ENCODE measurements at places on chromosomes 3 and 15.

- no peak for DNase-seq
Observed at GRCh38 chr3:107061466-107061865, 315.8 kb upstream of the CCDC54 start.

DNA sequence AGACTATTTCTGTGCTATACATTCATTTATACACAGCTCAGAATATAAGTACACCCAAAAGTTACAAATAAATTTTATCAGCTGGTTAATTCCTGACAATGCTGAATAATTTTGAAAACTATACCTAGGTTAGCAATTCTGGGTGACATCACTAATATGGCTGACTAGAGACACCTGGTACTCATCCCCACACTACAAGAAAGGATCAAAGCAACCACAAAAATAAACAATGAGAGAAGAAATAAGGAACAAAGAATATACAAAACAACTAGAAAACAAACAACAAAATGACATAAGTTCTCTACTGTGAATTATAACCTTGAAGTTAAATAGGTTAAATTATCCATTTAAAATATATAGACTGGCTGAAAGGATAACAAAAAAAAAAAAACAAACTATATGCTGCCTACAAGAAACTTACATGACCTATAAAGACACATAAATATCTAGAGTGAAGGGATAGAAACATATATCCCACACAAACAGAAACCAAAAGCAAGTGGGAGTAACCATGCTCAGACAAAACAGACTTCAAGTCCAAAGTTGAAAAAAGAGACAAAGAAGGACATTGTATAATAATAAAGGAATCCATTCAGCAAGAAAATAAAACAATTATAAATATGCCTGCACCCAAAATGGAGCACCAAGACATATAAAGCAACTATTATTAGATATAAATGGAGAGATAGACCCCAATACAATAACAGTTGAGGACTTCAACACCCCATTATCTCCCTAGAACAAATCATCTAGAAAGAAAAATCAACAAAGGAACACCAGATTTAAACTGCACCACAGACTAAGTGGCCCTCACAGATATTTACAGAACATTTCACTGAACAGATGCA lies 57.8 kb downstream of the IMPG2 start:
- DNase-seq = no peak

DNA sequence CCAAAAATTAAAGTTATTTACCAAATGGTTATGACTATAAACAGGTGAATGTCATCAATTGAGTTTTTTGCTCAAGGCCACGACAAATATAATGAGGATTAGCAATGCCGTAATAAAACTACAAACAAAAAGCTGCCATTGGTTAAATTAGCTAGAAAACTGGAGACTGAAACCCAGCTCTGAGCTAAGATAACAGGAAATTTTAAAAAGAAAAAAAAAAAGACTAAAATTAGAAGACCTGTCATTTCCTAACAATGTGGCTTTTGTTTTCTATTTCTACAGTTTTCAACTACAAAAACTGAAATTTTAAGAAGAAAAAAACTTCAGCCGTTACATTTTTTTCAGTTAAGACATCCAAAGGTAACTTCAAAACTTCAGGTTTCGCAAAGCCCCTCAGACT lies 9.7 kb downstream of the SLC12A6 start:
- no peak for DNase-seq

- no peak for DNase-seq
Observed at GRCh38 chr3:69743975-69744906, 5.0 kb downstream of the MITF start.

DNA sequence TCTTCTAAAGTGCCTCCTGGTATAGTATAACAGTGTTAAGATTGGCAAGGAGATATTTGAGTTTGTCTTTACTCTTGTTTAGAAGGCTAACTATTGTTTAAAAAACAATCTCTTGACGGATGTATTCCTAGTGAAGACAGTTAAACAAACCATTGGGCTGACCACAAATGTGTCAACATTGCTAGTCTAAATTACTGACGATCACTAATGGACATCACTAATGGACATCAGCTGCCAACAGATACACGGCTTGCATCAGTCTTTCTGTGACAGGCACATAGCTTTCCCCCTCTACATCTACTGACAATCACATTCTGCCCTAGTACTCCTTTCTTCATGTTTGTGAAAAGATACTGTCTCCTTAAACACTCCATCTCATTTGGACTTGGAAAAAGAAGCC lies 57.1 kb upstream of the ETV5 start:
- no peak for DNase-seq

DNA sequence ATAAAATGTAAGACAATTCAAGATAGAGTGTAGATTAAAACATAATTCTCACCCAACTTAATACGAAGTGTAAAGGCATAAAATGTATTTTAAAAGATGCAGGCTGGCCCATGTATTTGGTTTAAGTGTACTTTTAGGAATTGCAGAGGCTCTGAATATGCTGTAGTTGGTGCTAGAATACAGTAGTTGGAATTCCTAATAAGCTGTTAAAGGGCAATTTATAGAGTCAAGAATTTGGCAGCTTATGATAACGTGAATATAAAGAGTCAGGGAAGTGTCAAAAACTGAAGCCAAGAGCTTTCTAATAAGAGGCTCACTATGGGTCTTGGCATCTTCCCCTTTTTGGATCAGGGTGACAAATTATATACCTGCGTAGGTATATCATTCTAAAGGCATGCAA lies 36.5 kb downstream of the ADAMTS9 start:
- no peak for DNase-seq

- no peak for DNase-seq
Observed at GRCh38 chr3:130971208-130971607, 55.4 kb downstream of the ASTE1 start.

DNA sequence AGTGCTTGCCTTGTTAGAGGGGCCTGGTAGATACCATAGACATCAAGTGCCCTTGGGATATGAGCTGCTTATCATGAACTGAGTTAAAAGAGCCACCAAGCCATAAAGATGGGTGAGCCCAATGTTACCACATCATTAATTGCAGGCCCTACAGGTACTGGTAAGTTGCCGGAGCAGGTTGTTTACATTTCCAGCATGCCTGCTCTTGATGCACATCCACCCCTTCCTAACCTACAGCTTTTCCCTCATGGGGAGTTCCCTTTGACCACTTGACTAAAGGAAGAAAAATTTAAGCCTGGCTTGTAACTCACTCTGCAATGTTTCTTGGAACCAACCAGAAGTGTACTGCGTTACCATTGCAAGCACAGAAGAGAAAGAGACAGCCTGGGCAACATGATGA lies 24.7 kb upstream of the ULK4 start:
- no peak for DNase-seq

- no peak for DNase-seq
Observed at GRCh38 chr3:42476225-42477125, 26.0 kb upstream of the VIPR1 start.

DNA sequence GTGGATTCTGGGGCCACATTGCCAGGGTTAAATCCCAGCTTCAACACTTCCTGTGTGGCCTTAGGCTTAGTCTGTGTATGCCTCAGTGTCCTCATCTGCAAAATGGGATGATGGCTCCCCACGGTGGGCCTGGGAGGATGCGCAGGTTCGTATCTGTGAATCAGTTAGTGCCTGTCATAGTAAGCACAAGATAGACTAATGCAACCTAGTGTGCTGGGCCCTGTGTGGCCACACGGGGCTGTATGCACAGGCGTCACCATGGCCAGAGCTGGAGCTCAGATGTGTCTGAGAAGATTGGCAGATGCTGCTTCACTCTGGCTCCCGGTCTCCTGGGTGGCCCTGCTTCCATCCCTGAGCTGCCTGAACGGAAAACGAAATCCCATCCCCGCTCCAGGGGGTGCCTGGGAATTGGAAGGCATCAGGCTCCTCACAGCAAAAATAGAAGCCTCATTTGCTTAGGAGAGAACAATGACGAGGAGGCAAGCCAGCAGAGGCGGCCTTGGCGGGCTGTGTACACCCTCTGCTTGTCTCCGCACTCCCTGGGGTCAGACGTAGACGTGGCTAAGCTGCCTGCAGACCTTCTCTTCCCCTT lies 103.6 kb downstream of the APBA2 start:
- peak; percentile 42 for DNase-seq

DNA sequence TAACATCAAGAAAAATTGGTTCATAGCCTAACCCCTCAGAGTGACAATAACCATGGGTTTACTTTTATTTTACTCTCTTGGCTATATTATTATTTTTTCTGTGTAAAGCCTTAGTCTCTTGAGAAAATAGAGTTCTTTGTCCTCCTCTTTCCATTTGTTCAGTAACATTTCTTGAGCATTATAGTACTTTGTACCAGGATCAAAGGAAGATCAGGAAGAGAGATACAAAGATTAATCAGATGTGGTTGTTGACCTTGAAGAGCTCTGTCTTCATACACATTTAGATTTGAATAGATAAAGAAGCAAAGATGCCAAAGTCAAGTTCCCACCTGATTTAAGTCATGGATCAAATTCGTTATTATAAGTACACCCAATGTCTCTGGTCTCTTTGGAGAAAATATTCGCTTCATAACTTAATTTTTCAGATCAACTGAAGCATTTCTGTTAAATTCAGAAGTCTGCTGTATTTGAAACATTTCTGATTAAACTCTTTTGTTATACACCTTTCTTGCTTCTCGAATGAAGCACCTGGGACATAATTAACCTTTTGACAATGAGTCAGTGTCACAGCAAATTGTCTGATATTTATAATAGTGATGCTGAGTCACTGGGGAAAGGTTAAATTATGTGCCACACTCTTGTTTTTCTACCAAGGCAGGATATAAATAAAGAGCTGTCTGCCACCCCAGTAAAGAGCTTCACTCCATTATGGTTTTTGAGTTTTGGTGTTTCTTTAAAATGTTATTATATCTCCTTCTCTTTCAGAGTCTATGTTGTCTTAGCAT lies 100.2 kb downstream of the GHSR start:
- DNase-seq = no peak

- no peak for DNase-seq
Observed at GRCh38 chr3:64260431-64260830, 35.2 kb upstream of the PRICKLE2 start.

- DNase-seq = no peak
Observed at GRCh38 chr3:123871946-123872345, 12.2 kb downstream of the MYLK start.

GRCh38 chr3:36147934-36148558 lies 232.3 kb upstream of the STAC start:
- no peak for DNase-seq

- no peak for DNase-seq
Observed at GRCh38 chr15:38085931-38086568, 151.6 kb downstream of the TMCO5A start.

DNA sequence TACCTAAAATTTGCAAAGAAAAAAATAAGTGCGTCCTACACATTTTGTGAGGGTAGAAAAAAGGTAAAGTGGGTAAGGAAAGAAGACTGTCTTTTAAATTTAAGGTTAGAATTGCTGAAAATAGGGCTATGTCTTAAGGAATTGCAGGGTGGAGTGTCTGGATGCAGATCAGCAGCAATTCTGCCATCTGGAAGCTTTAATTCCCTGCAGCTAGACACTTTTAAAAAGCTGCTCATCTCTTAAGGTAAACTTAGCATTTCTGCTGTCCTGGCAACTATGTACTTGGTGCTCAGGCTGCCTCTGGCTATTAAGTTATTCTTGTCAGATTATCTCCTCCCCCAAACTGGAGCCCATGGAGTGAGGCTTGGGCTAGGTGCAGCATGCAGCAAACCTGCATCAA lies 420.2 kb downstream of the SI start:
- DNase-seq = no peak

DNA sequence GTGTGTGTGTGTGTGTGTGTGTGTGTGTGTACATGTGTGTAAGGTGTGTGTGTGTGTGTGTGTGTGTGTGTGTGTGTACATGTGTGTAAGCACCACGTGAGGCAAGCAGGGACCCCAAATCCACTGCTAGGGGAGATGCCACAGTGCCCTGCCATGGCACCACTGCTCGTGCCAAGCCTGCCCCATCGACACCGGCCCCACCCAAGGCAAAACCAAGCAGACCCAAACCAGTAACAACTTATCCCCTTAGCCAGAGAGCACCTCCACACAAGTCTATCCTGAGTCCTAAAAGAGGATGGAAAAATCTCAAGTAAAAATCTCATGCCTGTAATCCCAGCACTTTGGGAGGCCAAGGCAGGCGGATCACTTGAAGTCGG lies 45.1 kb downstream of the BDH1 start:
- DNase-seq = no peak

- peak; percentile 91 for DNase-seq
Observed at GRCh38 chr3:44761424-44762169, at the start of the genes KIAA1143 and KIF15. Gene KIAA1143 (minus strand): TSS chr3:44761619. CDS start chr3:44761602, 17 bp downstream. Gene KIF15 (plus strand): TSS chr3:44761794. CDS start chr3:44761866, 72 bp downstream.

GRCh38 chr3:183268366-183268765 lies 15.3 kb downstream of the B3GNT5 start:
- DNase-seq = no peak

- no peak for DNase-seq
Observed at GRCh38 chr3:109784852-109785631, 447.7 kb upstream of the DPPA4 start.

DNA sequence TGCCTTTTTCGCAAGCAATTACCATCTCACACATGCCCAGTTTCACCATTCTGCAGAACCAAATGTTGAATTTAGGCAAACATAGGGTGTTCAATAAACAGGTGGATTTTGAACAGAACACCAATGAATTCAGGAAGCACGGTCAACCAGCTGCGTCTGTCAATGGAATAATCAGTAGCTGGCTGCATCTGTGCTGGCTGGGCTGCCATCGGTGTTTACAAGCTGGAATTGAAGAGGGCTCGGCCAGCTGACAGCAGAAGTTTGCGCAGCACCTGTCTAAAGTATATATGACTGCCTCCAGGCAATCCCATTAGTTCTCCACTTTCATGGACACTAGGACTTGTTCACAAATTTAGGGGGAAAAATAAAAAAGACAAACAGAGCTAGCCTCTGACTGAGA lies 996.4 kb upstream of the CFAP20DC start:
- no peak for DNase-seq

DNA sequence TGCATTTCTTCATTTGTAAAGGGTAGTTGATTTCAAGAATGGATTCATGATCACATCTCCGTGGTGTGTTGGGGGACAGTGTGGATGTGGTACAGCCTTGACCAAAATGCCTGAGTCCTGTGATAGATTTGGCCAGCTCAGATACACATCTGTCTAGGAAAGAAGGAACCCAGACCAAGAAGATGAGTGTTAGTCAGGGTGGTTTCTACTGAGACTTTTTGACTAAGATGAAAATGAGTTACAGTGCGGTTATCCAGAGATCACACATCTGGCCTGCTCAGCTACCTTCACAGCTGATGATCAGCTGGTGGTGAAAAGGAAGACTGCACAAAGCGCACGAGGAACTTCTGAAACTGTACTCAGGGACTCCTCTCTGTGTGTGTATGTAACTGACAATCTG lies 68.0 kb downstream of the FNDC3B start:
- DNase-seq = no peak

DNA sequence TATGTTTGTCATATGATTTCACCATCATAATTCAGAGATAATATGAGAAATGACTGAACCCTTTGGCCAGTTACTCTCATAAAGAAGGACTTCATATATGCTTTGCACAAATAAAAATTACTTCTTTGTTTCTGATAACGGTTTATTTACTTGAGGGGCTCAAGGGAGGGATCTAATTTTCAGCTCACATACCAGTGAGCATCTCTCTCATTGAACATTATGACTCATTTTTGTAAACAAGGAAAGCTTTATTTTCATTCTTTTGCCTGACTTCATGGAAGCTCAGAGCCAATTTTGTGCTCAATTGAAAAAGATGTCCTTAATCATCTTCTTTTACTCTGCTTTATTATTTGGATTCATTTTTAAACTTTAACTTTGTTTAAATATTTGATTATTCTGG lies 5.8 kb downstream of the NLGN1 start:
- DNase-seq = no peak

Measured in BE2C (cell line).